ENCODE measurements at places on chromosomes 2 and 18.

GRCh38 chr18:68735483-68736343 lies 20.8 kb upstream of the TMX3 start:
- DNase-seq = peak; percentile 62

- no peak for DNase-seq
Observed at GRCh38 chr2:229818230-229818629, 103.6 kb downstream of the TRIP12 start.

DNA sequence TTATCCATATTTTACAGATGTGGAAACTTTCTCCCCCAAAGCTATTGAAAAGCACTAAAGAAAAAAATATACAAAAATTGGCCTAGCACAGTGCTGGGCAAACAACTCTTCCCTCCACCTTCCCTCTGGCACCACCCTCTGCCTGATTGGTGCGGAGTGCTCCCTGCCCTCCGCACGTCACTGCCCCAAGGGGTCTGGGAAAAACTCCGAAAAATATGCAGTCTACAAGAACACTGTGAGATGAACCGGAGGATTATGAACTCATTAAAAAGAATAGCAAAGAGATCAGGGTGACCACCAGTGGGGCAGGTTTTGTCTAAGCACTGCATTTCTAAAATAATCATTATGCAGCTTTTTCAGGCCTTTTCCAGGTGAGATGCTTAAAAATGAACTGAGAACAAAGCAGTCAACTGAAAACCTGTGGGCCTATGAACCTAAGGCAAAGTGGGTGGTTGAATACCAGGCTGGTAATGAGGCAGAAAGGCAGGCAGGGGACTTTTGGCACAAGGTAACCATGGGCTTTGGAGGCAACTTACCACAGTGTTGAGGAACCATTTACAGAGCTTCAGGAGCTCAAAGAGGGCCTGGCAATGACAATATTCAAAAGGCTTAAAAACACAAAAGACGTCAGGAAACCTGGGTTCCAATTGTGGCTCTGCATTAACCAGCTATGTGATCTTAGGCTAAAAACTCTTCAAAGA lies 57.5 kb downstream of the AAK1 start:
- DNase-seq = no peak

- DNase-seq = no peak
Observed at GRCh38 chr2:105836840-105837692, 92.4 kb downstream of the NCK2 start.

DNA sequence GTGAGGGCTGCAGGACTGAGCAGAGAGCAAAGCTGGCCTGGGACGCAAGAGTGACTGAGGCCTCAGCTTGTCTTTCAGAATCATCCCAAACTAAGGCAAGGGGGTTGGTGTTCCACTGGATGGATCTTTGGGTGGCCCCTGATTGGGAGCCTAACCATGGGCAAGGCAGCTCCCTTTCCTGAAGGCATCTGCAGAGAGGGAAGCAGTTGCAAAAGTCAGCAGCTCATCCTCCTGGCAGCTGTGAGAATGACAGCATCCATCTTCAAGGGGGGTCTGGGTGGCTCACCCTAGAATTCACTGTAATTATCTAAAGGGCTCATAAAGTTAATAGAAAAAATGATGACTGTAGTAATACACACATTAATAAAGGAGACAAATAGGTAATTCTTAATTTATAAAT lies 46.5 kb upstream of the RAB31 start:
- DNase-seq = no peak

GRCh38 chr2:11761259-11761658 lies 14.8 kb downstream of the LPIN1 start:
- DNase-seq = no peak

GRCh38 chr18:10872304-10872703 lies 277.1 kb downstream of the PIEZO2 start:
- peak; percentile 19 for DNase-seq

DNA sequence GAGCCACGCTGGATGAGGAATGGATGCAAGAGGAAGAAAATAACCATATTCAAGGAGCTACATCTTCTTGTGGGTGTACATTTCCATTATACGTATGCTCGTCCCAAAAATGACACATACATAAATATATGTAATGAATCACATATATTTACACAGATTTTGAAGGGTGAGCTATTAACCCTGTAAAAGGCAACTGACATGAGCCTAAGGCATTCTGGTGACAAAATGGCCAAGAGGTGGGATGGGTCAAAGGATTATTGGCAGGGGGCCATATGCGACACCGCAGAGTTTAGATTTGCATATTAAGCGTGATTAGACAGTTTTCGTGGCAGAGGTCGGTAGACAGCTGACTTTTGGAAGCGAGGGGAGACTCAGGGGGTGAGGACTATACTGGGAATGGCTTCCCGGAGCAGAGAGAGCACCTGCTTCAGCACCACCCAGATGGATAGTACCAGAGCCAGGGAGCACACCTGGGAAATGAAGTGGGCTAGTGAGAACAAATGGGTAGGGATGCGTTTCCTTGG lies 431 bp upstream of the CNRIP1 start:
- DNase-seq = no peak

DNA sequence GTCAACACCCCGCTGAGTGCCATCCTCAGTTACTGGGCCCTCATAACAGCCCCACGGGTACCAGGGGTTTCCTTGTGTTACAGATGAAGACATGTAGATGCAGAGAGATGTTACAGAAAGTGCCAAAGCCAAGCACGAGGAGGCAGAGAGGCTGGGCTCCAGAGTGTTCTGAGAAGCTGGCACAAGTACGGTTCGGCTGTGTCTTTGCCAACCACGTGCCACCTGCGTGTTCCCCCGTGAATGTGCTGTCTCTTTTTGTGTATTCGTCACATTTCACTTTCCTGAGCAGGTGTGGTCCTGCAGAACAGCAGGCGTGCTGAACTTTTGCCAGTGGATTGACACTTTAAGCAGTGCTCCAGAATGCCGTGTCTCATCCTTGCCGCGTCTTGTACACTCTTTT lies 124.6 kb downstream of the NCK2 start:
- no peak for DNase-seq

DNA sequence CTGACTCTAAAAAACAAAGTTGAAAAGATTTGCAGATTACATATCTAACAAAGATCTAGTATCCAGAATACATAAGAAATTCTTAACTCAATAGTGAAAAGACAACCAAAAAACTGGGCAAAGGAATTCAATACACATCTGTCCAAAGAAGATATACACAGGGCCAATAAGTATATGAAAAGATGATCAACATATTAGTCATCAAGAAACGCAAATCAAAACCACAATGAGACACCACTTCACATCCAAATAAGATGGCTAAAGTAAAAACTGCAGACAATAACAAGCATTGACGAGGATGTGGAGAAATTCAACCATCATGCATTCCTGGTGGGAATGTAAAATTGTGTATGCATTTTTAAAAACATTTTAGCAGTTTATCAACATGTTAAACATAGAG lies 256.0 kb downstream of the EIPR1 start:
- DNase-seq = no peak

GRCh38 chr2:15639323-15640251 lies 47.9 kb downstream of the DDX1 start:
- DNase-seq = no peak

DNA sequence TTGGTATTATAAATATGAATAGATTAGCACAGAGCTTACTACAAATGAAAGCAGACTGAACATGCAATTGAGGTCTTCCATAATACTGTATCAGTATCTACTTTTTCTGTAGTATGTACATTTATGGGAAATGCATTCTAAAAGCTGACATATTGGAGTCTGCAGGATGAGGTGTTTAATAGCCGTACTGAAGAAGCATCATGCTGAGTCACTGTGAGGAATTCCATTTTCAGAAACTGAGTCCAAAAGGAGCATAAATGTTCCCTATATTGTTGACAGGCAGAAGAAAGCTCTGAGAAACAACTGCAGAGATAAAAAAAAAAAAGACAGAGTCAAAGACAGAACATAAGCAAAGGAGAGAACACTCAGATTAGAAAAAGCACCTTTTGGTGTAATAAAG lies 366.7 kb upstream of the SPHKAP start:
- DNase-seq = no peak

DNA sequence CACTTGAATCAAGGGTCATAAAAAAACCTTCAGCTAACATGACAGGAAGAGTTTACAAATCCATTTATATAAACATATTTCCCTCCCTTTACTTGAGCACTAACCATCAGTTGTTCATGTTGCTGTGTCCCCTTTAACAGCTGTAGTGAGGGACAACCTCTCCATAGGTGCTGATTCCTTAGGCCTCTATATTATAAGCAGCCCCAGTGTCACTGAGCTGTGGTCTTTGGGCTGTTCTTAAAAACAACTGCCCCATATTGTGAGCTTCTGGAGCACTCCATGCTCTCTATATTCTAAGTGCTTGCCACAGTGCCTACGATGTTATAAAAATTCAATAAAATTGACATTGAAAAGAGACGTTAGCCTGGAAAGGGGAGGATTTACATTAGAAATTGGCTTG lies 175.3 kb downstream of the ZNF385B start:
- DNase-seq = no peak

DNA sequence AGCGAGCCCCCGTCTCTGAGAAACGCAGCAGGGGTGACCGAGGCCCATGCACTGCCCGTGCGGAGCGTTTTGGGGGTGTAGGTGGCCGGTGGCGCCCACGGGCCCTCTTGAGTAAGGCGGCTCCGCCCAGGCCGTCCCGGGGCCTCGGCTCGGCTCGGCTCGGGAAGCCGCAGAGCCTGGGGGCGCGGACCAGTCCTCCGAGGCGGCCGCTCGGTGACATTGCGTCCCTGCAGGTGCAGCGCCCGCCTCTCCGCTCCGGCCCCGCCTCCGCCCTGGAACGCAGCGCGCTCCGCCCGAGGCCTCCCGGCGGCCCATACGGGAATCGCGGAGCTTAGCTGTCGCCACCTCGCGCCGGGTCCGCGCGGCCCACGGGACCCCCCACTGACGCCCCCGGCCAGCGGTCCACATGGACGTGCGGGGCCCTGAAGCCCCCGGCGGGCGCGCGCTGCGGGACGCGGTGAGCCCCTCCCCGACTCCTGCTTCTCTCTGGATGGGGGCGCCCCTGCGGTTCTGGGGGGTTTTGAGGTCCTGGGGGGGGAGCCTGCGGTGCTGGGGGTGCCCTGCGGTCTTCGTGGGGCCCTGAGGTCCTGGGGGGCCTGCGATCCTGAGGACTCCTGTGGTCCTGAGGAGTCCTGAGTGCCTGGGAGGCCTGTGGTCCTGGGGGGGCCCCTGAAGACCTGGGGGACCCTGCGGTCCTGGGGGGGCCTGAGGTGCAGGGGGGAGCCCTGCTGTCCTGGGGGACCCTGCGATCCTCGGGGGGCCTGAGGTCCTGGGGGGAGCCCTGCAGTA lies at the start of gene HSBP1L1:
HSBP1L1 (plus strand) TSS at position 314 of the 789 bp plus-strand sequence; CDS start at position 407, 93 bp downstream.
- DNase-seq = peak; percentile 56

- DNase-seq = no peak
Observed at GRCh38 chr2:149320362-149320761, 10.0 kb upstream of the LYPD6 start.

All from umbilical cord (tissue), 2 donors.